CD4-positive, alpha-beta T cell treated with Interleukin-15 for 4 hours (primary cell): ENCODE measurements at places on chromosomes 1 and 21.

- no peak for DNase-seq
These were observed 1.3 kb upstream of the GNB1 start for GRCh38 chr1:1892079-1892762.

DNA sequence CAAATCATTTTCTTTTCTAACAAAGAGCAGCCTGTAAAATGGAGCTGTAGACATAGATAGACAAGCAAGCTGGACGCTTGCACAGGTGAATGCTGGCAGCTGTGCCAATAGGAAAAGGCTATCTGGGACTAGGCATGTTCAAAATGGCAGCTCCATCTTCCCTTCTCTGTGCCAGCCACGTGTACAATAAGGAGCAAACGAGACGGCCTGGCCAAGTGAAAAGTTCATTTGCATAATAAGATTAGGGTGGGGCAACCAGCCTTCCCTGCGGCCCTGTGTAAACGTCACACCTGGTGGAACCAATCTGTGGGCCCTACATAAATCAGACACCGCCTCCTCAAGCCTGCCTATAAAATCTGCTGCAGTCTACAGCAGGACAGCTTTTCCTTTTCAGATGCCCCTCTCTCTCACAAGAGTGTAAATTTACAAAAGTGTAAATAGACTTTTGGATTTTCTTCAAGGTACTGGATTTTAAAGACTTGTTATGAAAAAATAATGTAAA lies 16.6 kb upstream of the EDEM3 start:
- no peak for DNase-seq

GRCh38 chr1:207128336-207128921 lies 24.4 kb downstream of the C4BPA start:
- DNase-seq, result no peak

DNA sequence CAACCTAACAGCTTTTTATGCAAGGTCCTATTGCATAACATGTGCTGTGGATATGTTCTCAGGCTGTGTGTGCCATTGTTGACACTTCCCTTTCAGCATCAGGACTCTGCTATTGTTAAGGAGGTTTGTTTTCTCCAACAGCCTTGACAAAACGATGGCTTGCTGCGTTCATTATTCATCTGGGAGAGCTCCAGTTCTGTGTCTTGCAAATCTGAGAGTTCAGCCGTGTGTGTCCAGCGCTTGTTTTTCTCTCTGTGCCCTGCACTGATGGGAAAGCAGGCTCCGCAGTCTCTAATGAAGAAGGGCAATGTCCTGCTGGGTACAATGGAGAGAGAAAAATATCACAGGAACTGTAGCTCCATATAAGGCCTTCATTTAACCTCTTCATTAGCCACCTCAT lies 63.7 kb downstream of the CLDN17 start:
- DNase-seq, result no peak

DNA sequence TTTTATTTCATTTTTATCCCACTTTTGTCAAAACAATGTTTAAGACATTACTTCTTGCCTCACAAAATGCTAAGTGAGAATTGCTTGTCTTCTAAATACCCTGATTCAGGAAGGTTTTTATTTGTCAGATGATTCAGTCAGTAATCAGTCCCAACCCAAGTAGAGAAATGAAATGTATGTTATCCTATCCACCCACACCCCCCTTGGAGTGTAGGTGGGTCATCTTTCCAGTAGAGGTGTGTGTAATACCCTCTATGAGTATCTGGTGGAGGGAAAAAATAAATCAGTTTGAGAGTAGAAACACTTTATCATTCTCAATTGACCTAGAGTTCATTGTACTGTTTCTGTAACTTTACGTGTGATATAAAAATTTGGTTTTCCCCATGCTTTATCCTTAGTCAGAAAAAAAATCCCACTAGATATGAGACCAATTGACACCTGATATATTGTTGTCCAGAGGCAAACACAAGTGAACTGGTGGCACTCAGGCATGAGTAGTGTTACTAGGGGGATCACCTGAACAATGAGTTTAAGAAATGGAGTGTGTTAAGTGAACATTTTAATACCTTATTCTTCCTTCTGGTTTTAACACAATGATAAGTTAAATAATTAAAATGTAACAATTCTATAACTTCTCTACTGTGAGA lies 153.8 kb upstream of the C1orf105 start:
- DNase-seq, result no peak

GRCh38 chr1:186628910-186629309 lies 51.3 kb downstream of the PTGS2 start:
- no peak for DNase-seq

GRCh38 chr21:38954588-38955004 lies 148.9 kb downstream of the ETS2 start:
- DNase-seq, result no peak

DNA sequence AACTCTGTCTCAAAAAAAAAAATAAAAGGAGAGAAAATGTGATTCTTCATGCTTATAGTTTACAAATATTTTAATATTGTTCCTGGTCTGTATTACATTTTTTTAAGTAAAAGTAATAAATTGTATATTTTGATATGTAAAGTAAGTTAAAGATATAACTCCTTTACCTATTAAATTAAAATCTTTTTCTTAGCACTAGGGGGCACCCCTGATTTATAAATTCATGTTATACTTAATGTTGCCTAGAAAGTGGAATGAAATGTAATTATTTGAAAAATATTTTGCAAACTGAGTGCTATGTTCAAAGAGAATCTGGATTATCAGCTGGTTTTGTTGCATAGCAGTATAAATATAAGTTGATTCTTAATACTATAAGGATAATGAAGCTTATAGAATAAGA lies 49.2 kb downstream of the RALGPS2 start:
- DNase-seq, result peak; percentile 23

GRCh38 chr1:180842491-180843275 lies 70.0 kb upstream of the KIAA1614 start:
- no peak for DNase-seq

DNA sequence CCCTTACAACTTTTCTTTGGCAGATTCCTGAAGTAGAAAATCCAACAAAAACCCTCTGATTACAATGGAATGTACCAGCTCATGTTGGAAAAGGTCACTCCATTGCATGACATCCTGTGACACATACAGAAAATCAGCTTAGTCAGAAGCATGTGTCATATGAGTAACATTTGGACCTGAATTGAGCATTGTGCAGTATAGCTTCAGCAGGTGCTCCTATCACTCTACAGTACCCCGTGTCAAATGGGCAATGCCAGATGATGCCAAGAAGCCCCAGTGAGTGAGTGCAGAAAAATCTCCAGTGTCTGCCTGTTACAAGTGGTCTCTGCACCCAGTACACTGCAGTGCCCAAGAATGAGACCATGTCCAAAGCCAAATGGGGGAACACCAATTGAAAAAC lies 129.7 kb upstream of the RUNX1 start:
- DNase-seq, result no peak

DNA sequence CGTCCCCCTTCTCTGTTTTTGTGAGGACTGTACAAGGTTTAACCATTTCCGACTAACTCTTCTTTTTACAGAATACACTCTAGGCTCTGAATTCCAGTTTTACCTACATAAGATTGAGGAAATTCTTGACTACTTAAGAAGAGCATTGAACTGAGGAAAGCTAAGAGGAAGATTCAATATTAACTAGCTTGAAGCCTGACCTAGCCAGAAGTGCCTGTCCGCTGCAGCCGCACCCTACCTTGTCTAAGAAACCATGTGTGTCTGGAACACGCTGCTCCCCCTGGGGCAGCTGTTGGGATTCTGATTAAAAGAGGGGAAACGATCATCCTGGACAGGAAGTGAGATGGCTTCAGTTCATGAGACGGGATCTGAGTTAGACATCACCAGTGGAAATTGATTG lies 28.9 kb downstream of the CA6 start:
- DNase-seq, result no peak

DNA sequence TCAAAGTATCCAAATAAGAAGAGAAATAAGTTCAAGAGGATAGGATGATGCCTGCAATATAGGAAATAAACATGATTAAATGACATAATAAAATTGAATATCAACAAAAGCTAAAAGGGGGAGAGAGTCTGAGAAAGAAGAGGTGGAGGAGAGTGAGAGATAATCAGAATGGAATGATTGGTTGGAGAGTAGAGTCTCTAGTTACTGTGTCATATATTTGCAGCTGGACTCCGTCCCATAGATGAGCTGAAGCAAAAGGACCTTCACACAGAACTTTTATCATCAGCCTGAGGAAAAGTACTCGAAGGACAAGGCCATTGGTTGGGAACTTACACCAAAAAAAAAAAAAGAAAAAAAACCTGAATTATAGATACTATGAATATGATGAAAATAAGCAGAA lies 22.8 kb upstream of the S100A2 start:
- DNase-seq, result no peak

DNA sequence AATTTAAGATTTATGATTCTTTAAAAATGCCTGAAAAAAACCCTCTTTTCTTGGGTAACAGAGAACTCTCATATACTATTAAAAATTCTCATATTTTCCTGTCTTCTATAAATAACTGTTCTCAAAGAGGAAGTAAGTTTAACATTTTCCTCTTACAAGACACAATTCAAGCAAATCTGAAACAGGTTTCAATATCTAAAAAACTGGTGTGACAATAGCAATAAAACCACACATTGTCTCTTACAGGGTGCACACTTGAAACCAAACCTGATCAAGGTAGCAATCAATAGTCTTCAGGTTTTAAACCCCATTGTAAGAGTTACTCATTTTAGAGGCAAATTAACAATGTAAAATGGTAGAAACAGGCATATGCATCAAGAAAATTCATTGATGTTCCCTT lies 28.0 kb downstream of the FUBP1 start:
- no peak for DNase-seq

GRCh38 chr1:5342830-5343229 lies 649.4 kb downstream of the NPHP4 start:
- DNase-seq, result no peak

- no peak for DNase-seq
These were observed 2065.7 kb downstream of the MRPL39 start for GRCh38 chr21:23541571-23541970.

- DNase-seq, result no peak
These were observed at the start of gene LGR6 for GRCh38 chr1:202193614-202194327. Gene LGR6 (plus strand): TSS chr1:202193799. CDS start chr1:202193990, 191 bp downstream.

DNA sequence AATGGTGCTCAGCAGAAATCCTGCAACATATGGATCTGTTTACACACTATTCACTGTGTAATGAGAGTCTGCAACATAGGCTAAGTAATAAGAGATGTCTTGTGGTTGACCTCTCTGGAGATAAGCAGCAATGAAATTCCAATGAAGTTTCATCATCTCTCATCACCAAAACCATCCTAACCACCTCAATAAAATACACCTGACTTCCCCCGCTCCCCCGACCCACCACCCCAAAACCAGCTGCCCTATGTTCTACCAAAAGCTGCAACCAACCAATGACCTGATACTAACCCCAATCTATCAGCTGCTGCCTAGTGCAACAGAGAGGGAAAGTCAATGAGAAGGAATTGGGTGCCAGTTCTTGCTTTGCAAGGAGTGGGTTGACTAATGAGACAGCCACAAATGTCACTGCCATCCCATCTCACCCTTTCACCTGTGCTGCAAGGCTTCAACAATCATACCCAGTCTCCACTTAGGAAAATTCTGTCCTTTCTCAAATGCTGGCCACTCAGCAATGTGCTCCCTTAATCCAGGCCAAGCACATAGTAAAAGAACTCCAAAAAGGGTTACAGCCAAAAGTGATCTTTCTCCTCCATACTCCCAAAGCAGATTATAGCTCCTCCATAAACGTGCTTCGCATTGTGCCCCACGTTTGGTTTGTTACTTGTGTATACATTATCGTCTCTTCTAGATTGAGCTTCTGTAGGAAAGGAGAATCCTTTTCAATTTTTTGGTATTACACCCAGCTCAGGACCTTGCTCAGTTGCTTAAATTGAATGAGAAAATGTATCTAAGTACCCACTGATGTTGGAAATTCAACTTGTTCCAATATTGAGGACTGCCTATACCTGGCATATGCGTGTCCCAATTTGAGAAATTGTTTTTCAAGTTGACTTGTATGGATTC lies 29.0 kb downstream of the MRPL39 start:
- DNase-seq, result no peak

DNA sequence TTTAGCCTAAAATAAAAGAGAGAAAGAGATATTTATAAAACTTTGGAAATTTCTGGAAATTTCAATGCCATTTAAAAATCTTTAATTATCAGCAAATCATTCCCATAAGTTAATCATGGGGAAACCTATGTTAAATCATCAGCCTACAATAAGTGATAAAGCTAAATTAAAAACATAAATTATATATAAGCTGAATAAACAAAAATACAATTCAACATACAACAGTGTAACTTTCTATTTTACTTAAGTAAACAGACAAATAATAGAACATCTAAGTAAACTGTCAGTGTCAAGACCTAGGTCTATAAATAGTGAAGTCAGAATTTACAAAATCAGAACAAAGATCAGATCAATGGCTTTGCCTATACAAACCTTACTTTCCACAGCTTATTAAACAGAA lies 57.5 kb downstream of the EPRS1 start:
- no peak for DNase-seq

GRCh38 chr1:93699049-93699384 lies 17.4 kb upstream of the BCAR3 start:
- no peak for DNase-seq

DNA sequence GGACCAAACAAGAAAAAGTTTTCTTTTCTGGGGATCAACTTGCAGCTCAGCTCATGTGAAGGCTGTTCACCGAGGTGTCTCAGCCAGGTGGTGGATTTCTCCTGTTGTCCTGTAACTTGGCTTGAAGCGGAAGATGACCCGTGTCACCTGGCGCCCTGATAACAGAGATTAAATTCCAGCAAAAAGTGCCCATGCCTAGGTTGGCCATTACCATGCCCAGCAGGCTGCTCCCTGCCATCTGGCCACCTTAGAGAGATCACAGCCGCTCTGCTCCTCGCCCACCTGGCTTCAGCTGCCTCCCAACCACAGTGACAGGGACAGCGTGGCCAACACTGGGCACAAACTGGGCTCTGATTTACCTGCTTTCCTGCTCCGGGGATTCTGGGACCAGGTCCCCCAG lies 149.5 kb downstream of the ZBTB18 start:
- no peak for DNase-seq

DNA sequence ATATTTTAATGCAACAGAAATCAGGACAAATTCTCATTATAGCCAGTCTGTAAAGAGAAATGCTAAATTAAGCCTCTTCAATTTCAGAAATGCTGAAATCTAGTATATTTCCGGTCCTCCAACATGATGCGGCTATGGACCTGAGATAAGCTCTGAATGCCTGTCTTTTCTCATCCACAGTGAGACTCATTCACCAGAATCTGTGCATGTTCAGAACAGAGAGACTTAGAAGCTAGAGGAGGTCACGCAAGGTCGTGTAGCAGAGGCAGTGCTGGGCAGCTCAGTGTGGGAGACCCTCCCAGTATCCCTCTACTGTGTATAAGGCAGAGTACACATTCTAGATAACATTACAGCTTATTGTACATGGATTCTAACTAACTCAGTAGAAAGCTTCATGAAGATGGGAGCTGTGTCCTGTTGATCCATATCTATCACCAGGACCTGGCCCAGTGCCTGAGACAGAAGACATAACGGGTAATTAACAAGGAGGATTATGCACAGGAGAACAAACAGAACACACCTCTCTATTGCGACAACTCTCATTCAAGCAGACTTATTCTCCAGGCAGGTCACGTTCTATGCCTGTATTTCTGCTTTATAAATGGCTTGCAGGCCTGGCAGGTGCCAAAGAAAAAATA lies 97.0 kb upstream of the COA6 start:
- no peak for DNase-seq

GRCh38 chr1:170929835-170930554 lies 5.3 kb upstream of the MROH9 start:
- peak; percentile 33 for DNase-seq
